ENCODE measurements at places on chromosomes 3 and 15. TPM values are rescaled to one million over a fixed set of nuclear protein-coding genes. Genes with fewer than 3 reads are reported as not detected.

OXSR1 gene
- 59.9 TPM for total RNA-seq

ATP2B2 gene
- not detected for total RNA-seq

GRCh38 chr3:181933052-181933618, 221.4 kb downstream of the SOX2 start:
- no peak for DNase-seq

DNA sequence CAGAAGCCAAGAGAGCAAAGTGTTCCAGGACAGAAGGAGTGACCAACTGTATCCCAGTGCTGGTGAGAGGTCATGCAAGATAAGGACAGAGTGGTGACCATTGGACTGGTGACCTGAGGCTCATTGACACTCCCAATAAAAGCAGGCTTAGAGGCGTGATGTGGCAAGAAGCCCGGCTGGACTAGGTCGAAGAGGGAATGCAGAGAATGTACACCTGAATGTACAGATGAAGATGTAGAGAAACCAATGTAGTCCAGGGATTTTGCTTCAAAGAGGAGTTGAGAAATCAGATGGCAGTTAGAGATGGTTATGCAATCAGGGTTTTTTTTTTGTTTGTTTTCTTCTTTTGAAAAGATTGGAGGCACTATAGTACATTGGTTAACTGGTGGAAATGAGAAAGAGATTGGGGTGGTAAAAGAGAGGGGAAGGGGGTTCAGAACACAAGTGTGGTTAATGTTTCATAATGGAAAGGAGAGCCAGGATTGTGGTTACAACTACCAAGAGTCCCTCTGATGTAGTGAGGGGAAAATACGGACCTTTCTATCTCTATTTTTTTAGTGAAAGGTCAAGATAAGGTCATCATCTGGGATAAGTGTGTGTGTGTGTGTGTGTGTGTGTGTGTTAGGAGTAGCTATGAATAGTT, 23.3 kb downstream of the ST3GAL6 start:
- no peak for DNase-seq

GRCh38 chr15:95987886-95988573, 342.5 kb upstream of the NR2F2 start:
- DNase-seq = no peak

GRCh38 chr3:51683566-51683965, 12.5 kb downstream of the TEX264 start:
- no peak for DNase-seq

DNA sequence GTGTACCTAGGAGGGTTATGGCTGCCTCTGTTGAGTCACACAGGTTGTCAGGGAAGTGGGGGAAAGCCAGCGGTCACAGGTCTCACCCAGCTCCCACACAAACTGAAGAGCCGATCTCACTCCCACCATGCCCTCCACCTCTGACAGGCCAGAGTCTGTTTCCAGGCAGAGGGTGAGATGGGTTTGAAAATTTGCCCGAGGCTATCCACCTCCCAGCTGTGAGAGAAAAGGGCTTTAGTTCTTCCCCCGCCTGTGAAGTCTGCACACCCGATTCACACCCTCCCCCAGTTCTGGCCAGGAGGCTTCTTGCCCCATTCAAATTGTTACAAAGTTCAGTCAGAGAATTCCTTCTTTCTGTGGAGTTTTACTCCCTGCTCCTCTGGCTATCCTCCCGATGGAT, 446.9 kb downstream of the EDEM1 start:
- DNase-seq = no peak

TMCC1 gene
- total RNA-seq = 21.5 TPM

- no peak for DNase-seq
Measured at GRCh38 chr3:15261274-15261673, 55.2 kb downstream of the CAPN7 start.

DNA sequence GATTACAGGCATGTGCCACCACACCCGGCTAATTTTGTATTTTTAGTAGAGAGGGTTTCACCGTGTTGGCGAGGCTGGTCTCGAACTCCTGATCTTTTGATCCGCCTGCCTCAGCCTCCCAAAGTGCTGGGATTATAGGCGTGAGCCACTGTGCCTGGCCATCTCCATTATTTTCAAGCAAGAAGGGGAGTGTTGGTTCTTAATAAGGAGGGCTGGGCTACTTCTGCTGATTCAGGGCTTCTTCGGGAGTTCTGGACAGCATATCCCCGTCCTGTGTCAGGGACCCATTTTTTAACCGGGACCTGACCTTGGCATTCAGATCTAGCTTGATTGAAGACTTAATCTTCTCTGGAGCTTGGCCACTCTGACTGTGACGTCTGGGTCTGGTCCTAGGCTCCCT, 74.1 kb upstream of the SYN2 start:
- DNase-seq = no peak

FAN1 gene
- 12.6 TPM for total RNA-seq

GRCh38 chr3:113431811-113432210, 9.5 kb downstream of the CFAP44 start:
- no peak for DNase-seq

DNA sequence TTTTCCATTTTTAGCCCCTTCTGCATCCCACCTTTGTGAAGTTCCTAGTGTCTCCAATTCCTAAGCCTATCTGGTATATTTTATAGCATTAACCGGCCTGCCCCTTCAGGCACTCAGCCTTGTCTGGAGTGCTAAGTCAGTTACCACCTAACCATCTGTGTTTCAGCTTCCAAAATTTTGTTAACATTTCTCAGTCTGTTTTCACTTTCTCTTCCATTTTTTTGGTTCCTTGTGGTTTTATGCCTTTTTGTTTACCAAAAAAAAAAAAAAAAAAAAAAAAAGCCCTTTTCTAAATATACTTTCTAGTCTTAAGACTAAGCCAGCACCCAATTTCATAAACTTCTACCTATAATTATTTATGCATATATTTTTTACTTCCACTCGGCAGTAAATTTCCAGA, 92.4 kb downstream of the CSNK1G1 start:
- no peak for DNase-seq

CEP97 gene
- total RNA-seq = 16.4 TPM

DNA sequence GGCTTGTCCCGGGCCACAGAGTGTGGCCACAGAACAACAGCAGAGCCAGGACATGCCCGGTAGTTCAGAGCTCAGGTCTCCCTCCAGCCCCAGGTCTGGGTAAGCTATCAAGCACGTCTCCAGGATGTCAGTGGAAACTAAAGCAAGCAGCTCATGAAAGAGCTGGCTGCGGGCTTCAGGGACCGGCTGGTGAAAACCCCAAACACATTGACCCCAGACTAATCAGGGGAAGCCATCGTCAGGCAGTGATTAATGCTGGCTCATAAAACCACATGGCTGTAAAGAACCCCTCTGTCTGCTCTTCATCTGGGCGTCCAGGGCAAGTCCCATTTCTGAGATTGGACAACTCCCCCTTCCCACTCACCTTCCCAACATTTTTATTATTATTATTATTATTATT, 37.8 kb downstream of the LMCD1 start:
- no peak for DNase-seq

- DNase-seq = no peak
Measured at GRCh38 chr15:68774521-68775235, 46.0 kb downstream of the ANP32A start.

- DNase-seq = no peak
Measured at GRCh38 chr3:355622-356021, 159.1 kb downstream of the CHL1 start.

ATP13A3 gene
- 67.6 TPM for total RNA-seq

SH2D7 gene
- total RNA-seq = not detected

CIDEC gene
- not detected for total RNA-seq
